ENCODE measurements at places on chromosomes 2 and 18.
A peak's percentile ranks its signal among the peaks of the same experiment; 100 is the strongest.

GRCh38 chr2:187169864-187170263 lies 278.2 kb downstream of the CALCRL start:
- no peak for DNase-seq

DNA sequence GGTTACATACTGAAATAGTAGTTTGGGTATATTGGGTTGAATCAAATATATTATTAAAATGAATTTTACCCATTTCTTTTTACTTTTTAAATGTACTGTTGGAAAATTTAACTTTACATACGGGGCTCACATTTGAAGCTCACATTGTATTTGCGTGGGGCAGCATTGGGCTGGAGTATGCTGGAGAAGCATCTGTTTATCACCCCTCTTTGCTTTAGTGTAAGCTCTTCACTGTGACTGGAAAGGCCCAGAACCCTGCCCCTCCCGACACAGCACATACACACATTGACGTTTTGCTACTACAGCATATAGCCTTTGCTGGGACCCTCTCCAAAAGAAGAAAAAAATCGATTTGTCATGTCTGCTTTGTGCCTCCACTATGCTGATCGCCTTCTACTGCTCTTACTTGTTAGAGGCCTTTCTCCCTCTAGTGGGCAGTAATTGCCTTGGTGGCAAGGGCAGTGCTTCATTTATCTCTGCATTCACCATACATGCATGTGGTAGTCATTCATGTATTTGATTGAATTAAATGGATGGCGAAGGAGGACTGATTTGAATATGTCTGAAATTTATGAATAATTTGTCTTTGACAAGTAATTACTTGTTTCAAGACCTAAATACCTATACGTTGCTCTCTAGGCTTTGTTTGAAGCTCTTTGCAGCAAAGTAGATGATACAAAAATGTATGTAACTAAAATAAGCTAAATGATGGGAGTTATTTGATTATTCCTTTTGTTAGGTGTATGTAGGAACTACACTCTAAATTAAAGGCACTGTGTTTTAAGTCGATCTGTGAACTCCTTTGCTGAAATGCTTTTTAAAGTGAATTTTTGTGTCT lies 37.4 kb downstream of the VAPA start:
- no peak for DNase-seq

DNA sequence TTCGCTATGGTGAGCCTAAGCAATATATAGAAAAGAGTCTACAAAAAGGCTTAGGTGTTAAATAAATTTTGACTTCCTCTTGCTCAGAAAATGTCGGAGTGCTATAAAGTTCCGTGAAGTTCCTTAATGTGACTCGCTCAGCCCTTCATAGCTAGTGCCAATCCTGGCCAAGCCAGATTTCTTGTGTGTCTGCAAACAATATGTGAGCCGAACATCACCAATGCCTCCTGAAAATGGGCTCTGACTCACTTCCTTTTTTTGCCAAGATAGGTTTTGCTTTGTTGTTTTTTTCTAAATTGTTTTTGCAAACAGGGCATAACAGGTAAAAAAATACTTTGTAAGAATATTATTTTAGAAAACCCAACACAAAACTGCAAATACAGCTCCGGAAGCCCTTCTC lies 26.1 kb downstream of the CDC42EP3 start:
- DNase-seq = no peak

- DNase-seq = no peak
These were observed 194.1 kb upstream of the DSEL start for GRCh38 chr18:67710639-67711038.

DNA sequence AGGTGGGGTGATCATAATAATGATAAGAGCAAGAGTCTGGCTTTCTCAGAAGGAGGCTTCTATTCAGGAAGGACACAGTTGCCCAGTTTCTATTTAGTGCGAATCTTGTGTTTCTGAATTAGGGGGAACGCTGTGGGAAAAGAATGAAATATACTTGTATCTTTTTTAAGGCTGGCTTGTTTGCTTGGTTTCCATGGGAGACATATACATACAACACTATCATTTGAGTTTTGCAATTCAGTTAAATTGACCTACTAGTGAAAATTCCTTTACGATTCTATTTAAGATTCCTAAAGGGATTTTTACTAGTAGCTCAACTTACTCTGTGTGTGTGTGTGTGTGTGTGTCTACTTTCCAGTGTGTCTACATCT lies 24.7 kb upstream of the ANKRD62 start:
- DNase-seq = no peak

GRCh38 chr2:215540658-215541057 lies 104.8 kb upstream of the FN1 start:
- DNase-seq = peak; percentile 47

GRCh38 chr2:229154381-229154780 lies 116.7 kb downstream of the PID1 start:
- DNase-seq = no peak

DNA sequence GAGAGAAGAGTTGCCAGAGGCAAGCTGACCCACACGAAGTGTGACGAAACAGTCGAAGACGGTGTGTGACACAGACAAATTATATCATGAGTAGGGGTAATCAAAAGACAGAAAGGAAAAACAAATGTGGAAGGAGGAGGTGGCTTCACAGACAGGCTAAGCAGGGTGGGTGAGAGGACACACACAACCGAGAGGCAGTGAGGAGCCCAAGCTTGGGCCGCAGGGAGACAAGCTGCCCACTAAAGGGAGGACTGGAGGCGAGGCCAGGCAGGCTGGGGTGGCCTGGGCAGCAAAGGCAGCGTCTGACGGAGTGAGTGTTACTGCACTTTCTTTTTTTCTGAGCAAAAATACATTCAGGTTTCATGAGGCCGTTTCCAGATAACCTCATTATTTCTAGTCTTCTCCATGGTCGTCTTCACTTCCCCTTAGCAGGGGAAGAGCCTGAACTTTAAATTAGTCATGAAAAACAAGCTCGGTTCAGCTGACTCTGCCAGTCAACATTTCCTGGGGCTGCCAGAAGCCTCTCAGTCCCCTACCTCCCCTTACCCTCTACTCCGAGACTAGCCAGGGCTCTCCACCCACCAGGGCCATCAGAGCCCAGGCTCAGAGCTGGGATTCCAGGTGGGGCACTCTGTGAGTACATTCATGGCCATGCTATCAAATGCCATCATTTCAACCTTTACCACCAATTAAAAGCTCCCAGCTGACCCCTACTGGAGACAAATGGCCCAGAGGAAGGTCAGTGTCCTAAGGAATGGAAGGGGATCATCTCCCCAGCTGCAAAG lies 13.8 kb upstream of the ZFP36L2 start:
- no peak for DNase-seq

- DNase-seq = peak; percentile 35
These were observed 88.5 kb upstream of the SH3BP4 start for GRCh38 chr2:234863043-234863934.

DNA sequence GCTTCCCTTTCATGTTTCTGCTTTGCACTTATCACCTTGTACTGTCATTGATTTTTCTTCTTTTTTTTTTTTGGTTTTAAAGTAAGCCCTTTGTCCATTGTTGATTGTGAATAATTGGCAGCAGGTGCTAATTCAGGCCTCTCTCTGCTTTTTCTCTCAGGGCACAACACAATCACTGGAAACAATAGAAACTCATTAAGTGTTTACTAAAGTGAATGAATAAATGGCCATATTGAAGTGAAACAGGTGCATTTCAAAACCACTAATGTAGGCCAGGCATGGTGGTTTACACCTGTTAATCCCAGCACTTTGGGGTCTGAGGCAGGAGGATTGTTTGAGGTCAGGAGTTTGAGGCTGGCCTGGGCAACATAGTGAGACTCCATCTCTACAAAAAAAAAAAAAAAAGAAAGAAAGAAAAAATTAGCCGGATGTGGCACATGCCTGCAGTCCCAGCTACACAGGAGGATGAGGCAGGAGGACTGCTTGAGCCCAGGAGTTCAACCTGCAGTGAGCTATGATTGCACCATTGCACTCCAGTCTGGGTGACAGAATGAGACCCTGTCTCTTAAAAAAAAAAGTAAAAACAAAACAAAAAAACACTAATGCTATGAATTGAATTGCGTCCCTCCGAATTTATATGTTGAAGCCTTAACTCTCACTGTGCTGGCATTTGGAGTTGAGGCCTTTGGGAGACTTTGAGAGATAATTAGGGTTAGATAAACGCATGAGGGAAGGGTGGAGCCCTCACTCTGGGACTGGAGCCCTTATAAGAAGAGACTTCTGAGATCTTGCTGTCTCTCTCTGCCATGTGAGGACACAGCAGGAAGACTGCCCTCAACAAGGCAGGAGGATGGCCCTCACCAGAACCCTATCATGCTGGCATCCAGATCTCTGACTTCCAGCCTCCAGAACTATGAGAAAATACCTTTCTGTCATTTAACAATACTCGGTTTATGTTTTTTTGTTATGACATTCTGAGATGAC lies 19.9 kb downstream of the SLC38A11 start:
- no peak for DNase-seq

DNA sequence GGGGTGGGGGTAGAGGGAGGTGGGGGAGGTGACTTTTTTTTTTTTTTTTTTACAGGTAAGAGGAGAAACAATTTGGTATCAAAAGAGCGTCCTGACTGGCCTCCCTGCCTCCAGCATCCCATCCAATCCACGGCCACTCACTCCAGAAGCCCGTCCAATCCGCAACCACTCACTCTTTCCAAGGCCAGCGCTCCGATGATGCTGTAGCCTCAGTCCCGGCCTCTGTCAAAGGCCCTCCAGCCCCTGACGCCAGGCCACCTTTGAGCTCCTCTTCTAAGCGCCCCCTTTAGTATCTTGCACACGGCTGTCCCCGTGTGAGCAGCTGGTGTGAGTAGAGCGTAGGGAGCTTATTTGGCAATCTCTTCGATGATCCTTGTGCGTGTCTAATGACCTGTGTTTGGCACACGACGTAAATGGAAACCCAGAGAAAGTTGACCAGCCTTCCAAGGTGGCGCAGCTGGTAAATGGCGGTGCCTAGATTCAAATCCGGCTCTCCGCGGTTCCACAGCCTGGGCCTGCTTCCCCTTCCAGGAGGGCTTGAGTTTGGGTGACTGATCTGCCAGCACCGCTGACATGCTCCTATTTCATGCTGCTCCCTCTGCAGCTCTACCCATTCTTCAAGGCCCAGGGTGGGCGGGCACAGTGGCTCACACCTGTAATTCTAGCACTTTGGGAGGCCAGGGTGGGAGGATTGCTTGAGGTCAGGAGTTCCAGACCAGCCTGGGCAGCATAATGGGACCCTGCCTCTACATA lies 23.8 kb upstream of the PXDN start:
- DNase-seq = no peak

- DNase-seq = no peak
These were observed 59.1 kb downstream of the SLC9A2 start for GRCh38 chr2:102678442-102678841.

- DNase-seq = no peak
These were observed 404.8 kb downstream of the TXNL1 start for GRCh38 chr18:56233595-56233994.
